ENCODE measurements at places on chromosomes 12 and 14. TPM values are rescaled to one million over a fixed set of nuclear protein-coding genes. Genes with fewer than 3 reads are reported as not detected.

DNA sequence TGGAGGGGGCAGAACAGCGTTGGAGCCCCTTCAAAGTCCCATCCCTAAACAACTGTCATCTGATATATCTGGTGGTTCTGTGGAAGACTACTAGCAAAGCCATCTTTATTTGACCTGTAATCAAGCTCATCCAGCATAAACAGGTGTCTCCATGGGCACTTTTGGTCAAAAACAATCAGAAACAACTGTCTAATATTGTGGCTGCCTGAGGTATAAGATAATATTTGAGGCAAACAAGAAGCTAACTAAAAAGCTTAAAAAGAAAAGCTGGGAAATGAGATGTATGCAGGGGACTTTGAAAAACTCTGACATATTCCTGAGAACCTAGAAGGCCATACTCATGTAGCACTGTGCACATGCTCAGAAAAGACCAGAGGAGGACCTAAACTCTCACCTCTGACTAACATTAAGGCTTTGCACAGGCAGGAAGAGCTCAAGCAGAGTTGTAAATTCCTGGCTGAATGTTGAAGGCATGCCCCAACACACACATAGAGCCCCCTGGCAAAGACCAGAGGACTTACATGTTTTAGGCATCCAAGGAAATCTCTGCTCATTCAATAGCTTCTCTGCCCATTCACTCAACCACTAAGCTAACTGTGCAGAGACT is 27.2 kb upstream of the AP4S1 start:
- H3K27ac ChIP-seq: no peak overlapping the region
- no peaks in the 10 kb centered on the region for H3K27me3 ChIP-seq
- no peaks in the 10 kb centered on the region for H3K4me1 ChIP-seq
- H3K4me3 ChIP-seq: no peak overlapping the region

DNA sequence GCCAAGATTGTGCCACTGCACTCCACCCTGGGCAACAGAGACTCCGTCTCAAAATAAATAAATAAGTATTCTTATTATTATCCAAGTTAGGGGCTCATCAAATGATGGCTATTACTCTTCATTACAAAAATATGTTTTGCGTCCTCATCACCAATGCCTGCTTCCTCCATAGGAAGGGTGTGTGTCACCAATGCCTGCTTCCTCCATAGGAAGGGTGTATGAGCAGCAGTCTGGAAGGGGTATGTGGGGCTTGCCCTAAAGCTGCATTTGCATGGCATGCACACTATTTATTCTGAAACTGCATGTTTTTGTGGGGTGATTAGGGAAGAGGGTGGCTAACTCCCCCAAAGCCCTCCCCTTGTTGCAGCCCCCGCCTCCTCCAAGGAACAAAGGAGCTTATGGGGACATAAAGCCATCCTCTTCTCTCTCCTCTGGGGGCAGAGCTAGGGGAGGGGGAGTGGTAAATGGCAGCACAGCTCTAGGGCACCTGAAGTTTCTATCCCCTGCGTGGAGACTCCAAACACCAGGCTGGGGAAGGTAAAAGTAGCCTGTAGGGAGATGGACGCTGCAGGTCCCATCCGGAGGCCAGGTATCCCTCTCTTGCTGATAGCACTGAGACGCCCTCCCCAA is 1.3 kb downstream of the CAMKK2 start:
- H3K27me3 ChIP-seq: no peaks in the 10 kb centered on the region
- peaks cover 10% of the 10 kb centered on the region for H3K4me1 ChIP-seq
- no peak for DNase-seq
- H3K36me3 ChIP-seq: no peaks in the 10 kb centered on the region
- H3K4me3 ChIP-seq: peak overlapping the region; percentile 92

GRCh38 chr14:81884382-81884781 is 350.7 kb upstream of the SEL1L start:
- H3K36me3 ChIP-seq: no peaks in the 10 kb centered on the region
- H3K4me1 ChIP-seq: no peaks in the 10 kb centered on the region
- no peak overlapping the region for H3K4me3 ChIP-seq
- no peaks in the 10 kb centered on the region for H3K27me3 ChIP-seq

- H3K36me3 ChIP-seq: peaks cover 82% of the 10 kb centered on the region
- no peaks in the 10 kb centered on the region for H3K4me1 ChIP-seq
- no peaks in the 10 kb centered on the region for H3K27me3 ChIP-seq
- no peak for DNase-seq
- no peak overlapping the region for H3K4me3 ChIP-seq
Measured at GRCh38 chr14:73170686-73171085, 34.4 kb downstream of the PSEN1 start.

DNA sequence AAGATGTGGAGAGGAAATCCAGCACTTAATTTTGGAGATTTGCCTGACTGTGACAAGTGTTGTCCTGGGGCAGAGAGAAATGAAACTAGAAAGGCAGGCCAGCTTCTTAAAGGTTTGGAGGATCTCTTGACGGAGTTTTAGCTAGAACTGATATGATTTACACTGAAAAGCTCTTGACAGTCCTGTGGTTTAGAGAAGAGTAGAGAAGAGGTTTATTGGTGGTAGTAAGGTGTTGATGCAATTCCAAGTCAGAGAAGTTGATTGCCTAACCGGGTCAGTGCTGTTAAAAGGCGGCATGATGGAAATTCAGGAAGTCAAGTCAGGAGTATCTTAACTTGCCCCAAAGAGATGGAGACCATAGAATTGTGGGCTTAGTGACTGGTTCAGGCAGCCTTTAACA is 89.0 kb upstream of the TRAF3 start:
- H3K27me3 ChIP-seq: no peaks in the 10 kb centered on the region
- H3K27ac ChIP-seq: no peak overlapping the region
- no peaks in the 10 kb centered on the region for H3K4me1 ChIP-seq
- DNase-seq: no peak
- H3K36me3 ChIP-seq: peaks cover 7% of the 10 kb centered on the region

The OLR1 gene
- total RNA-seq: 0.33 TPM

The NELL2 gene
- 154 TPM for total RNA-seq

The KRT74 gene
- 0.39 TPM for total RNA-seq

The SLC8A3 gene
- total RNA-seq: not detected

The COX8C gene
- total RNA-seq: not detected

The TPPP2 gene
- total RNA-seq: not detected

DNA sequence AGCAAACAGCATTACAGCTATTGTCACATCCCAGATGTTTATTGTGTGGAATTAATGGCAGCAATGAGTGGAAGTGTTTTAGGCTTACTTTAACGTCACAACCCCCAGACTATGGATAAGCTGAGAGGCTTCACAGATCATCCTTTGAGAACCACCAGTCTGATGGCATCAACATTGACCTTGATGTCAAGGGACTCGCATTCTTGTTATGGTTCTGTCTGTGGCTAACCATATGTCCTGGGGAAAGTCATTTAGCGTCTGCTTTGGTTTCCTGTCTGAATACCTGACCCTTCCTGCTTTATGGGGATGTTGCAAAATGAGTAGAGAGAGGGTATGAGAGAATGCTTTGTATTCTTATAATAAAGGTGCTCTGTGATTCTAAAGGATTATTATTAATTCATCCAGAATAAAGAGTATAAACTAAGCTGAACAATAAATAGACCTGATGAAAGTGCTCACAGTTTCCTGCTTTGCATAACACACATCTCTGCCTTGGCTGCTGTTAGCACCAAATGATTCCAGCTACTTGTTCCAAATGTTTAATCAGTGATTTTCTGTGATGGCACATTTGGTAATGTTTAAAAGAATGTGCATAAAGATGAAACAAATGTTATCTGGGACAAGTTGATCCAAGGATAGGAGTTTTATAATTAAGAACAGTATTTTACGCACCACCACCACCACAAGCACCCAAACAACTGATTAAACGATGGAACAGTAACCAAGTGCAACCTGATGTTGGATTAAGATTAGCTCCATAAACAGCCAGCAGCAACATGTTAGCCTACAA is 116.9 kb upstream of the LRIG3 start:
- no peaks in the 10 kb centered on the region for H3K27me3 ChIP-seq
- no peaks in the 10 kb centered on the region for H3K4me1 ChIP-seq
- no peaks in the 10 kb centered on the region for H3K36me3 ChIP-seq
- DNase-seq: no peak
- no peak overlapping the region for H3K4me3 ChIP-seq

GRCh38 chr14:61752626-61753025 is 9.6 kb upstream of the SNAPC1 start:
- H3K4me1 ChIP-seq: no peaks in the 10 kb centered on the region
- no peak for DNase-seq
- no peak overlapping the region for H3K27ac ChIP-seq
- H3K4me3 ChIP-seq: no peak overlapping the region

DNA sequence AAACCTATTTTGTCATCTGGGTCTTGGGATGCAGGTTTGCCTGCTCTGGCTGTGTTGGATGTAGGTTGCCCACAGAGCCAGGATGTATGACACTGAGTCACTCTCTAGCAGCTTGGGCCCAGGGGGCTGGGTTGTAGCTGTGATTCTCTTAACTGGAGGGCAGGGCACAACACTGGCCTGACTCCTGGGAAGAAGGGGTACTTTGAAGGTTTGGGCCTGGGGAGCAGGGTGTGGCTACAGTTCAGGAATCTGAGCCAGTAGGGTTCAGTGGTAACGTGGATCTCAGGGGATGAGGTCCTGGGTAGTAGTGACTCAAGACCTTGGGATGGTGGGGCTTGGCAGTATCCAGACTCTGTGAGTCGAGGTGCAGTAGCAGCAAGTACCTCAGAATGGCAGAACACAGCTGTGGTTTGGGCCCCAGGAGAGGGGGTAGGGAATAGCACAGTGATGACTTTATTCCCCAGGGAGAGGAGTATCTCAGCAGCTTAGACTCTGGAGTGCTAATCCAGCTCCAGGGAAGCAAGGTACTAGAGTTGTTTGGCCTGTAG is 25.7 kb downstream of the TBC1D15 start:
- H3K4me3 ChIP-seq: no peak overlapping the region
- H3K27me3 ChIP-seq: no peaks in the 10 kb centered on the region
- peaks cover 2% of the 10 kb centered on the region for H3K36me3 ChIP-seq

The CFAP251 gene
- total RNA-seq: 0.50 TPM

The RNASE4 gene
- 0.54 TPM for total RNA-seq

- no peak overlapping the region for H3K4me3 ChIP-seq
- no peaks in the 10 kb centered on the region for H3K36me3 ChIP-seq
- no peak for DNase-seq
- H3K27me3 ChIP-seq: no peaks in the 10 kb centered on the region
- H3K4me1 ChIP-seq: peaks cover 11% of the 10 kb centered on the region
- peak overlapping the region; percentile 34 for H3K27ac ChIP-seq
Measured at GRCh38 chr14:74879427-74880182, 2.1 kb upstream of the DLST start.

The RDH16 gene
- 0.99 TPM for total RNA-seq

DNA sequence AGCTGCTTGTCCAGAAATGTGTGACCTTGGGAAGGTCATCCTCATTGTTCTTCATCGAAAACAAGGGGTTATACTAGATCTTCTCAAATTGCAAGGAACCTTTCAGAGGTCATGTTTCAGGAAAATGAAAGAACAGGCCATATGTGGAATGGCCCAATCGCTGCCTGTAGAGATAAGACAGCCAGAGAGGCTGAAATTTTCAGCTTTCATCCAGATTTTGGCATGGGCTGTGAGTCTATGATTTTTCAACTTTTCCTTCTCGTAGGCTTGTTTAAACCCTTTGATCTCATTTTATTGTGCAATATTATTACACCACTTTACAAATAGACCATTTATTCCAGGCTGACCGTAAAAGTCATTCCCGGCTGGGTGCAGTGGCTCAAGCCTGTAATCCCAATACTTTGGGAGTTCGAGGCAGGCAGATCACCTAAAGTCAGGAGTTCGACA is 17.1 kb upstream of the ATXN2 start:
- H3K36me3 ChIP-seq: no peaks in the 10 kb centered on the region
- H3K4me1 ChIP-seq: no peaks in the 10 kb centered on the region

The RAB15 gene
- total RNA-seq: 3.9 TPM

The GPR84 gene
- total RNA-seq: not detected

- no peak for DNase-seq
- no peaks in the 10 kb centered on the region for H3K27me3 ChIP-seq
- H3K27ac ChIP-seq: no peak overlapping the region
- H3K36me3 ChIP-seq: no peaks in the 10 kb centered on the region
- H3K4me3 ChIP-seq: no peak overlapping the region
Measured at GRCh38 chr12:44375694-44376093, 500.4 kb downstream of the NELL2 start.

Measured in T-cell (primary cell).